Pancreas (tissue), 10 donors: ENCODE measurements at places on chromosomes 13 and 19.

GRCh38 chr13:108212886-108213285, 2.5 kb downstream of the LIG4 start:
- H3K36me3 ChIP-seq = peaks cover 10% of the 10 kb centered on the region
- H3K4me1 ChIP-seq = no peaks in the 10 kb centered on the region
- no peak overlapping the region for H3K27ac ChIP-seq
- no peak for DNase-seq
- no peak overlapping the region for H3K4me3 ChIP-seq

DNA sequence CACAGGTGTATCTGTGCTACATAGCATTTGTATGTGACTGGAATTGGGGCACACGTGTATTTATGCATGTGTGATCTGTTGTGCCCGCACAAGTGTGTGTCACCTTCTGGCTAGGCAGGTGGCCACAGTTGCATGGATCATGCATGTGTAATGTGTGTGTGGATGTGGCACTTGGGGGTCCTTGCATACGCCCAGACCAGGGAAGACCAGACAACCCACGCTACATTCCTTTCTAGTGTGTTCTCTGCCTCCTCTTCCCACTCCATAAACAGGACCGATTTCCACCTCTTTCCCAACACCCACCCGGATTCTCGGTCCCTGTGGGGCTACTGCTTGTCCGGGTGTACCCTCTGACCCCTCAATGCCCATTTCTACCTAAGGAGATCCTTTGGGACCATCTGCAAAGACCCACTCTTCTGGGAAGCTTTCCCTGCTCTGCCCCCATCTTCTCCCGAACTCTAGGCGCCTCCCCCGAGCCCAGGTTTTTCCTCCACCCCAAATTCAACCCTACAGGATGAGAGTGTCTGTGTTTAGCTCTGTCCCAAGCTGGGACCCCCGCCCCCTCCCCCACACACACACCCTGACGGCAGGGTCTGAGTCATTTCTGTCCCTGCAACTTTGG, 12.3 kb downstream of the STAP2 start:
- H3K27me3 ChIP-seq = no peaks in the 10 kb centered on the region
- no peak overlapping the region for H3K4me3 ChIP-seq
- no peaks in the 10 kb centered on the region for H3K36me3 ChIP-seq
- no peak overlapping the region for H3K27ac ChIP-seq

DNA sequence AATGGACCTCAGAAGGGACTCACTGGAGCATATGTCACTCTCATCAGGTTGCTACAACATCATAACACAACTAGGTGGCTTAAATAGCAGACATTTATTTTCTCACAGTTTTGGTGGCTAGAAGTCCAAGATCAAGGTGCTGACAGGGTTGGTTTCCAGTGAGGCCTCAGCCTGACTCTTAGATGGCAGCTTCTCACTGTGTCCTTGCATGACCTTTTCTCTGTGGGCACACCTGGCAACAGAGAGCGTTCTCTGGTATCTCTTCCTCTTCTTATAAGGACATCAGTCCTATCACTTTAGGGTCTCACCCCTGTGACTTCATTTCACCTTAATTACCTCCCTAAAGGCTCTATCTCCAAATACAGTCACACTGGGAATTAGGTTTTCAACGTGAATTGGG, 74.5 kb downstream of the CYSLTR2 start:
- no peaks in the 10 kb centered on the region for H3K4me1 ChIP-seq
- no peaks in the 10 kb centered on the region for H3K36me3 ChIP-seq
- DNase-seq = no peak
- H3K27ac ChIP-seq = no peak overlapping the region

GRCh38 chr13:100063333-100063732, 25.6 kb upstream of the PCCA start:
- no peak overlapping the region for H3K27ac ChIP-seq
- H3K36me3 ChIP-seq = no peaks in the 10 kb centered on the region
- H3K27me3 ChIP-seq = no peaks in the 10 kb centered on the region
- DNase-seq = no peak
- no peaks in the 10 kb centered on the region for H3K4me1 ChIP-seq
- no peak overlapping the region for H3K4me3 ChIP-seq

DNA sequence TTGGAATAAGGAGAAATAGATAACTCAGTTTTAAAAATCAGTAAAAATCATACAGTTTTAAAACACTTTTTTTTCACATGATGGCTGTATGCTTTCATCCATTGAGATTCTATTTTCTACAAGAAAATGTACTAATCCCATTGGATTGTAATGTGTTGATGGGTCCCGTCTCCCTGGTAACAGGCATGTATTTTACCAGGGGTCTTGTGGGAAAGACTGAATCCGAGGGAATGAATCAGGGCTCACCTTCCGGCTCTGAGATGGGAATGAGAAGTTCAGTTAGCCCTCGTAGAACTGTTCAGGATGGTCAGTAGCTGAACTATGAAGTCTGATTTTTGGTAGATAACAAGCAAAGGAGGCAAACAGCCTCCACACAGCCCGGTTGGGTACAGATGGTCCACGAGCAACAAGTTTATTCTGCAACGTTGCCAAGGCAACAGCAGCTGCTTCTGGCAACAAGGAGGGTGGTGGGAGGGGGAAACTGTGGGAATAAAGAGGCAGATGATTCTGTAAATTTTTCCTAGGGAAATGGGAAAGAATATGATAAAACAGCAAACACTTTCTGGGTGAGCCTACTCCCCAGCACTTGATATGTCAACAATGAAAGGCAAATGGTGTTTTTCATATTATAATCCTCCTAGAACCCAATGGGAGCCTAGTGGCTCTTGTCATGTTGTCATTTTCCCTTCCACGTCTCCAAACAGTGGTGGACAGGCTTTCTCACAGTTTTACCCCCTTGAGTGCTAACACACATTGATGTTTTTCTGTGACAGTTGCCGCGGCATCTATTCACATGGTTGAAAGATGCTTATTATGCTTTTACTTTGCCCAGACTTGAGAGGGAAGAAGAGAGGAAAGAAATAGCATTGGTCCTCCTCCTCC, 12.4 kb upstream of the SIAH3 start:
- DNase-seq = no peak
- H3K4me3 ChIP-seq = no peak overlapping the region
- H3K36me3 ChIP-seq = no peaks in the 10 kb centered on the region
- no peaks in the 10 kb centered on the region for H3K27me3 ChIP-seq
- H3K4me1 ChIP-seq = no peaks in the 10 kb centered on the region
